ENCODE measurements at places on chromosomes 12 and 14.

DNA sequence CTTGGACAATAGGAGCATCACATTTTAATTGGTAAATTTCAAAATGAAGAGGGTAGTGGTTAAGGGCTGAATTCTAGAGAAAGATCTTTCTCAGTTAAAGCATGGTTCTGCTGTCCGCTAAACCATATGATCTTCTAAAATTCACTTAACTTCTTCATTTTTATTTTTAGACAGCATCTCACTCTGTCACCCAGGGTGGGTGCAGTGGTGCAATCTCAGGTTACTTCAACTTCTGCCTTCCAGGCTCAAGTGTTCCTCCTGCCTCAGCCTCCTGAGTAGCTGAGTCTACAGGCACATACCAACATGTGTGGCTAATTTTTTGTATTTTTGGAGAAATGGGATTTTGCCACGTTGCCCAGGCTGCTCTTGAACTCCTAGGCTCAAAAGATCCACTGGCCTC, 226.7 kb upstream of the ABCD2 start:
- no peak for DNase-seq

DNA sequence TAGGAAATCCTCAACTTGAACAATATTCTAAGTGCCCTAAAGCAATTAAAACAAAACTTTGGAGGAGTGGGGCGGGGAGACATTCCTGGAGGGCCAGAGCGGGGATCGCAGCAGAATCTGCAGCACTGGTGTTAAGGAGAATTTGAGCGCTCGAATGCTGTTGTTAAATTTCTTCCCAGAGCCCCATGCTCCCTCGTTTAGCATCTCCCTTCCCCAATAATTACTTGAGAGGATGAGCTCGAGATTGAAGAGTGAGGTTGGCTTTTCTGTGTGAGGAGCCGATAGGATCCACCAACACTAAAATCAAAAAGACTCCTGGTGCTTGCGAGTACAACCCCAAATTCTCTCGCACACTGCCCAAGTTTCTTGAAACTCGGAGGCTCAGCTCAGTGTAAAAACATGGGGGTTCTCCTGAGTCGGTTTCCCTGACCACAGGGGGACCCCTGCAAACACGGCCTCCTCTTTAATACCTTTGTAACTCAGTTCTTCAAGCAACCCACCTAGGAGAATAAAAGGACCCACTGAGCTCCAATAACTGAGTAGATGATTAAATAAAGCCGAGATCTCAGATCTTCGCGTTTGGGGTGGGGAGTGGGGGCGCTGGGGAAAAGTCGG, 10.2 kb upstream of the FOXG1 start:
- DNase-seq = no peak

GRCh38 chr12:42701084-42701483, 111.5 kb upstream of the PRICKLE1 start:
- no peak for DNase-seq

- no peak for DNase-seq
Measured at GRCh38 chr14:68894802-68895703, 84.0 kb downstream of the ACTN1 start.

- no peak for DNase-seq
Measured at GRCh38 chr12:79333144-79333543, 357.6 kb downstream of the PAWR start.

DNA sequence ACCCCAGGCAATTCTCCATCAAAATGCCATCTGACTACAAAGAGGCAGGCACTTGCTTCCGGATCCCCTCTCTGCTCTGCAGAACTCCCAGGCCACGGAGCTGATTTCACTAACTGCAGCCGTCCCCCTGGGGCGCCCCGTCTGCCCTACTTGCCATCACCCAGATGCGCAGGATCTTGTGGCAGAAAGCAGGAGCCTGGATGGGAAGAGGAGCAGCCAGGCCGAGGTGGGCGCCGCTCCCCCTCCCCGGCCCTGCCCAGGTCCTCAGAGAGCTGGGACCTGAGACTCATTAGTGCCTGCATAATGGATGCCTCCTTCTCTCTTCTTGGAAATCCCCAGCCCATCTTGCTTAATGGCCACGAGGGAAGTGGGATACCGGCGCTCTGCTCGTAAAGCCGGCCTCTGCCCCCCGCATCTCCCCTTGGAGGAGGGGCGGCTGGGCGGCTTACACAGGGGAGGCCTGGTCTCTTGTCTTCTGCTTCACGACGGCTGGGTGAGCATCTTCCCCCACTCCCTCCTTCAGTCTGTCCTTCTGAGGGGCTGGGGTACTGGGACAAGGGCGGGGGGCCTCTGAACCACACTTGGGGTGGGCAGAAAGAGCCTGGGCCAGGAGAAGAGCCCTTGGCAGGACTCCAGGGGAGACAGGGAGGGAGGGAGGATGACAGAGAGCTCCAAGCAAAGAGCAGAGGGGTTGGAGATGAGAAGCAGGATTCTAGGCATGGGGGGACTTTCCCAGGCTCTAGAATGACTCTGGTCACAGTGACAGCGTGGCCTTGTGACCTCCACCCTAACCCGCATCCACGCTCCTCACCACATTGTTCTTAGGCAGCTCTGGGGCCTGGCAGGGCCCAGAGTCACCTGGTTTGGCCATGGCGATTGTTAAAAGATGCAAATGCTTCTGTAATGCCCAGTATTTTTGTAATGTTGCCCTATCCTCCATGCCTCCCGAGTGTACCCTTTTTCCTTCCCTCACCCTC, 19.4 kb upstream of the EML1 start:
- DNase-seq = no peak

- DNase-seq = no peak
Measured at GRCh38 chr14:72962829-72963312, 36.6 kb downstream of the DCAF4 start.

DNA sequence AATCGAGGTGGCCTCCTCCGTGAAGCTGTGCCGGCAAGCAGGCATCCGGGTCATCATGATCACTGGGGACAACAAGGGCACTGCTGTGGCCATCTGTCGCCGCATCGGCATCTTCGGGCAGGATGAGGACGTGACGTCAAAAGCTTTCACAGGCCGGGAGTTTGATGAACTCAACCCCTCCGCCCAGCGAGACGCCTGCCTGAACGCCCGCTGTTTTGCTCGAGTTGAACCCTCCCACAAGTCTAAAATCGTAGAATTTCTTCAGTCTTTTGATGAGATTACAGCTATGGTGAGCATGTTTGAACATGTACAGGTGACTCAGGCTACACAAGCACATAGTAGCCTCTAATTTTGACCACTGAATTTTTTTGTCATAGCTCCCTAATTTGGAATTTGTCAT, 59.7 kb downstream of the ATP2A2 start:
- DNase-seq = no peak

DNA sequence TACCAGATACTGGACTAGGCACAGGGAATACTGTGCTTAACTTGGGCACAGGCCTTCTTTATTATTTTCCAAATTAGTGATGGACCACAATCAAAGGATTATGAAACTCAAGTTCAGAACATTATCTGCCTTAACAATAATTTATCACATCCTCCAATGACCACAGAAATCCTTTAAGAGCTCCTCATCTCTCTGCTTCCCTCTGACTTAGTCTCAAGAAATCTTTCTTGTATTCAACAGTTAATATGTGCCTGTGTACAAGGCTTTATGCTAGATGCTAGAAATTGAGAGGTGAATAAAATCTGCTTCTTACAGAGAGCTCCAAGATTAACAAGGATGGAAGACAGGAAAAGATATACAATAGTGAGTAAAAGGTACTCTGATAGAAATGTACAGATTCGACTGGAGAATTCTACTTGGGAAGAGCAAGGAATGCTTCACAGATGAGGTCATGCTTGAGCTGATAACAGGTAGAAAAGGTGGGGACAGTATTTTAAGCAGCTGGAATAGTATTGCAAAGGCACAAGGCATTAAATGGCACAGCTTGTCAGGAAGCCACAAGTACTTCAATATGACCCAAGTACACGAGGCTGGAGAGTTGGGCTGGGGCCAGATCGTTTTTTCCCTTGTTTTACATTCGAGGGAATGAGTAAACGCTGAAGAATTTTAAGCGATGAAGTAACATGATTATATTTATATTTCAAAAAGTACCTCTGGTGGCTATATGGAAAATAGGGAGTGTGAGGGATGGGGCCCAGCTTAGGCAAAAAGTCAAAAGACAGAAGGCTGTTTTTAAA, 55.1 kb upstream of the ARID2 start:
- DNase-seq = no peak

DNA sequence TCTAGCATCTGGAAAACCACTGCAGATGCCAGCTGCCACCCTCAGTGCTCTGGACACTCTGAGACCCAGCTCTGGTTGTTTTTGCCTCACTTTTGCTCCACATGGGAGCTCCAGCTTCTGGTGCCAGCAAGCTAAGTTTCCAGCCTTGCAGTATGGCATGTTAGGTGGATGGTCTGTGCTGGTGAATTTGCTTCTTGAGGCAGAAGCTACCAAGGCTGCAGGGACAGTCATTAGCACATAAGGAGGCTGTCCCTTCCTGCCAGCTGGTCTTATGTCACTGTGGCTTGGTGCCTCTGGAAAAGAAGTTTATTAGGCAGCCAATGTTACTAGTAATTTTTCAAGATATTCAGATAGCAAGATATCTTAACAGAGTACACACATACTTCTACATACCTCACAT, 64.2 kb upstream of the CSRP2 start:
- no peak for DNase-seq

DNA sequence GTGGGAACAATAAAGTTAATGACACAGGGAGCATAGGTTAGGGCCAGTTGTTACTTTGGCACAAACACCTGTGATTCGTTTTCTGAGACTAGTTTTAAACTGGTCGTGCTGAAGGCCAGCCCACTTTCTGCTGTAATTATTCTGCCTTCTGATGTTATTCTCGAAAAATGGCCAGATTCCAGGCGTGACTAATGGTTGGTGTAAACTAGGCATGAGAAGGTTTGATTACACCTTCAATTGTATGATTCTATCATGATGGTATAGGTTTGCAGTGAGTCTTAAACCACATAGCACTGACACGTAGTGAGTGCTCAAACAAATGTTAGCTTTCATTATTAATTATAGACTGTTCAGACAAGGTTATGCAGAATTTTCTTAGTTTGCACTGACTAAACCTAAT, 39.0 kb downstream of the CKB start:
- DNase-seq = no peak

DNA sequence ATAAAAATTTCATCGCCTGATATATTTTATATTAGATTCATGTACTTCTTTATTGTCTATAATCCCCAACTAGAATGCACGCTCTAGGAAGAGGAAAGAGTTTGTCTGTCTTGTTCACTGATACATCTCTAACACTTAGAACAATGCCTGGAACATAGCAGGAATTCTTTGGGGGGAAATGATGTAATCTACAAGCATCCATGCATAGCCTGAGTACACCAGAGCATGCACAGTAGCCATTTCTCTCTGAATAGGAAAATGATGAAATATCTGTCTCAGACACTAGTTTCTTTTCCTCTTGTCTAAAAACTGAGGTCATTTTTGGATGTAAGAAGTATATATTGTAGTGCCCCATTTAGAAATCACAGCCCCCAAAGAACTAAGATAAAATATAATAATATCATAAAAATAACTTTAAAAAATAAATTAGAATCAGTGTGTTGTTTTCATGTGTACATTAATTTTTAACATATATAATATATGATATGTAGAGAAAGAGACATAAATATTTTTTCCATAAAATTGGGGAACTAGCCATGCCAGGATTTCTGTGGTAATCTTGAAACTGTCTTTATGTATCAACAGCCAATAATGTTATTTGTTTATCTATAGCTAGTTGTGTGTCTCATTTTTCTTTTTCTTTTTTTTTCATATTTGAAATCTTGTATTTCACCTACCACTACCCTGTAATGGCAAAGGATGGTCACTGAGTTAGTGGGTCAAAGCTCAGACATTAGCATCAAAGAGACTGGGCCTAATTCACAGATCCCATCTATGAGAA, 155.6 kb upstream of the TMCC3 start:
- no peak for DNase-seq

DNA sequence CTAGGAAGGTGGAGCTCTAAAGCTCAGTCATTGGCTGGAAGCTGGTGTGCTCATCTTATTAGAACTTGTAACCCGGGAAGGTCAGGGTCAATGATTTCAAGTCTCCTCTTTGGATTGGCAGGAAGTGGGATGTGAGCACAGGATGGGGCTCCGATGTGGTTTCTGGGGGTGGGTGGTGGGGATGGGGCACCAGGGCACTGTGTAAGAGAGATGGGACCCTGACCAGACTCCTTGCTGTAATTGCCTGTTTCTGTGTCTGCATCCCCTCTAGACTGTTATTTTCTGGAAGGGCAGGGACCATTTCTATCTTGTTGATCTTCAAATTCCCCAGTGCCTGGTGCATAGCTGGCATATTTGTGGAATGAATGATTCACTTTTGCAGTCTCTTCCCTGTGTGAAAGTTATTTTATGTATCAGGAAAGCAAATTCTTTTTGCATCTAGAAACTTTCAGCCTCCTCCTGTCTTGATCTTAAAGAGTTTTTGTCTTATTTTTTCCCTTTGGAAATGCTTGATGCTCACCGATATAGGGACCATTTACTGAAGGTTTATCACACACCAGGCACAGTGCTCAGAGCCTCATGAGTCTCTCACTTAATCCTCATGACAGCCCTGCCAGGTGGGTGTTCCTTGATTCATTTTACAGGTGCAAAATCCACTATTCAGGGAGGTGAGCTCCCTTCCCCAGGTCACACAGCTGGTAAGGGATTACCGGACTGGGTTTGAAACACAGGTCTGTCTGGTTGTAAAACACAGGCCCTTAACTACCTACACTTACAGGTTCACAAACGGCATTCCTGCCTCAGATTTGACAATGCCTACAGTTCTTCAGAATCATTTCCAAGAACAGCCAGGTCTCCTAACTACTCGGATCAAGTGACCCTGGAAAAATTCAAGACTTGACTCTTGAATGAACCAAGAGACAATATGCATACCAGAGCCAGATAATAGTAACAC, 86.9 kb upstream of the IGF1 start:
- DNase-seq = no peak

DNA sequence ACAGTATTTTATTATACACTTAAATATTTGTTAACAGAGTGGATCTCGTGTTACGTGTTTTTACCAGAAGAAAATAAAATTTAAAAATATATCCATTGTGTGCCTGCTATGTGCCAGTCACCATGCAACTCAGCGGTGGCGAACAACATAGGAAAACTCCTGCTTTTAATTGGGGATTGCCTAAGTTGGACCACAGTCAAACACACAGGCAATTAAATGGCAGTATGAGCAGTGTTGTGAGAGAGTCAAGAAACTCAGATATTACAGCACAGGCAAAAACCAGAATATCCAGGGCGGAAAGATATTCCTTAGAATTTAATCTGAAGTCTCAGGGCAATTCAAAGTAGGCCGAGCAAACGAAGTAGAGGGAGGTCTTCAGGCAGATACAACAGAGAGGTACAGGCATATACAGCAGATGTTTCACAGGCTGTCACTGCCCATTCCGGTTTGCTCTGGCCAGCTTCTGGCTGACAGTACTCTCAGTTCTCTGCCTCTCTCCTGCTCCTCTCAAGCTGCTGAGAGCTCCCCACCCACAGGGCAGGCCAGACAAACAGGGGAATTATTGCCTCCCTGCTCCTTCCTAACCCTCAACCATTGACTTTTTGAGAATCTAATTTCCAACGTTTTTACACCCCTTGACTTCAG, 540.2 kb upstream of the TMEM132C start:
- no peak for DNase-seq

DNA sequence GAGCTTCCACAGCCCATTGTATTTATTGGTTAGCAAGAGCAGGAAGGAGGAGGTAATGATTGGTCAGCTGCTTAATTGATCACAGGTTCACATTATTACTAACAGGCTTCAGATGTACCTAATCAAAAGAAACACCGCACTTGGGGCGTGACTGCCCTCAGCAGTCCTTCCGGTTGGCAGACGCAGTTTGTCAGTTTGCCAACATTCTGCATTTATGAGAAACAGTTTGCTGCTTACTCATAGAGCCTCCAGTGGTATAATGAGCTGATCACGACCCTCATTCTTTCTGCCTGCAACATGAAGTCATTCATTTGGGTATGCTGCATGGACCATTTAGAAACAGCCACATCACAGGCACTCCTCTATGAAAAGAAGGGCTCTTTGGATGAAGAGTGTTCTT, 42.5 kb upstream of the PPM1H start:
- DNase-seq = peak; percentile 25

Data from NCI-H1417 (cell line).